ENCODE measurements at places on chromosomes 7 and 10. TPM values are rescaled to one million over a fixed set of nuclear protein-coding genes. Genes with fewer than 3 reads are reported as not detected.

Gene C7orf57
- total RNA-seq: not detected

Gene TCTN3
- 26.1 TPM for total RNA-seq

Gene PPP1R9A
- total RNA-seq: 11.0 TPM

Gene PRR15
- 242 TPM for total RNA-seq

Gene TAS2R41
- not detected for total RNA-seq

Gene NUTM2B
- 3.3 TPM for total RNA-seq

Gene CABCOCO1
- not detected for total RNA-seq

Gene CDH23
- total RNA-seq: 3.6 TPM

Gene GIMAP7
- total RNA-seq: 4.8 TPM

Gene STEAP1
- 2.0 TPM for total RNA-seq

Gene VAX1
- not detected for total RNA-seq

Gene SYT15B
- total RNA-seq: 0.94 TPM

Gene LDB3
- 2.3 TPM for total RNA-seq

Gene AKR1C4
- total RNA-seq: 1.1 TPM

Gene SFRP5
- 18.0 TPM for total RNA-seq

Gene POLR2J2
- total RNA-seq: 6.6 TPM

Gene C10orf53
- total RNA-seq: not detected

Gene TLL2
- 0.27 TPM for total RNA-seq

Gene OR9A2
- not detected for total RNA-seq

Gene TEX47
- not detected for total RNA-seq

Gene CD36
- 35.5 TPM for total RNA-seq

Gene PAX4
- total RNA-seq: not detected

Gene ZNF789
- 43.7 TPM for total RNA-seq

Gene FAM237B
- not detected for total RNA-seq

Gene HOXA13
- not detected for total RNA-seq

All from Peyer's patch (tissue), 4 donors.